Hypothalamus (tissue), 51 donors: ENCODE measurements at places on chromosomes 5 and 9.

GRCh38 chr9:137666513-137666822 is 47.7 kb downstream of the EHMT1 start:
- DNase-seq = no peak

- DNase-seq = no peak
Observed at GRCh38 chr9:81416476-81417298, 272.7 kb downstream of the TLE1 start.

DNA sequence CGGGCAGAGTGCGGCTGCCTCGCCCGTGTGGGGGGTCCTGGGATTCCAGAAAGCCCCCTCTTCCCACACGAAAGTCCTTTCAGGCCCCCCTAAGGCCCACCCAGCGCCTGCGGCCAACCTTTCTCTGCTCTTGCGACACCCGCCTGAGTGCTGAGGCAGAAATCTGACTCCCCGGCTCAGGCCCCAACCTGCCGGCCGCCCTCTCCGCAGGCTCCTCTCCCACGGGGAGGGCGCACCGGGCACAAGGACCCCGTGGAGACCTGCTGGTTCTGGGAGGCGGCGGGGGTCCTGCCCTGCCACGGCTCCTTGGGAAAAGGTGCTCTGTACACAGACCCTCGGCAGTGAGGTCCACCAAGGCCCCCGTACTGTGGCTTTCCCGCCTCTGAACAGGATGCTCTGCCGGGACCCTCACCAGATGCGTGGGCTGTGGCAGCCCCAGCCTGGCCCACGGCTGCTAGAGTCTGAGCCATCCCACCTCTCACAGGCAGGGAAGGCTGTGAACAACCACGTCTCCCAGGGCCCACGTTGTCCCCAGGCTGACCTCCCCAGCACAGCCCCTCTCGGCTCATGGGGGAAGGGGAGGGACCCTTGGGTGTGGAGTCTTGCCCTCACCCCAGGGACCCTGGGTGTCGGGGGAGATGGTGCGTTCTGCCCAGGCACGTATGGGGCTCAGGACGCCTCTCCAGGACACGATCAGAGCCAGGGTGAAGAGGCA is 41.5 kb upstream of the EGFL7 start:
- DNase-seq = no peak

GRCh38 chr5:110463106-110463505 is 263.4 kb downstream of the TMEM232 start:
- DNase-seq = no peak

- DNase-seq = peak; percentile 34
Observed at GRCh38 chr5:116360008-116360853, 214.4 kb downstream of the SEMA6A start.

GRCh38 chr5:118017536-118017935 is 970.8 kb downstream of the DTWD2 start:
- DNase-seq = no peak

DNA sequence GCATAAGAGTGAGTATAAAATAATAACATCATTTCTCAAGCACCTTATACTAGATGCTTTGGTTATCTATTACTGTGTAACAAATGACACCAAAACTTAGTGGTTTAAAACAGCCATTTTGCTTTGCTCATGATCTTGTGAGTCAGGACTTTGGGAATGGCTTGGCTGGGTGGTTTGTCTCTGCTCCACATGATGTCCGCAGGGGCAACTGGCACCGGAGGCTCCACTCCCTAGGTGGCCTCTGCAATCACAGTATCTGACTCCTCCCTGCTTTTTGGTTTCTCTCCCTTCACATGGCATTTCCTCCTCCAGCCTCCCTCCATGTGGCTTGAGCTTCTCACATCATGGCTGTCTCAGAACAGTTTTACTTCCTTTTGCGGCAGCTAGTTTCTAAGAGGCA is 259.5 kb downstream of the GAS1 start:
- no peak for DNase-seq

DNA sequence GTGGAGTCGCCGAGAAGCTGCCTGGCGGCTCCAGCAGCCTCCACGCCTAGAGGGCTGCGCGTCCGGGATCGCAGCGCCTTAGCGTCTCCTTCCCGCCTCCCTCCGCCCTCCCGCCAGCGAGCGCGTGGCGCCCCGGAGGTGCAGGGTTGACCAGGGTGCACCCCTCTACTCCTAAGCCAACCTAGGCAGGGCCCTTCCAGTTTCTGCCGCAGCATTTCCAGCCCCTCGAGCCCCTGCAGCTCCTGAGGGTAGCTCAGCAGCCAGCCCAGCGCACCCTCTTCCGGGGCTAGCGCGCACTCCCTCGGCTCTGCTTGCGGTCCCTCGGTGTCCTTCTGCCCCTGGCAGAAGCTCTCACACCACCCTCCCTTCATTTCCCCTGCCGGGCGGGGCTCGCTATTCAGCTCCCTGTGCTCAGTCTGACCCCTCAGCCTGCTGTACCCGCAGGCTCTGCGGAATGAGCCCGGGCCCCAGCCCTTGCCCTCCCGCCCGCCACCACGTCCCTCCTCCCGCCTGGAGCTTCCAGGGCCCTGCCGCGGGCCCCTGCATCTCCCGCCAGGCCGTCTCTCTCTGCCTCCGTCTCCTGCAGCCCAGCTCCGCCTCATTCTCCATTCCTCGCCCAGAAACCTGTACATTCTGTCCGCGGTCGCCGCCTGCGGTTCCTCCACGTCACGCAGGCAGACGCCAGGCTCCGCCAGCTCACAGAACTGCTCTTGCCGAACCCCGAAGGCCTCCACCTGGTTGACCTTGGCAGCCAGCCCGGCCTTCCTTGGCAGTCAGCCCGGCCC is 61.8 kb downstream of the SPATA31C2 start:
- DNase-seq = peak; percentile 30

DNA sequence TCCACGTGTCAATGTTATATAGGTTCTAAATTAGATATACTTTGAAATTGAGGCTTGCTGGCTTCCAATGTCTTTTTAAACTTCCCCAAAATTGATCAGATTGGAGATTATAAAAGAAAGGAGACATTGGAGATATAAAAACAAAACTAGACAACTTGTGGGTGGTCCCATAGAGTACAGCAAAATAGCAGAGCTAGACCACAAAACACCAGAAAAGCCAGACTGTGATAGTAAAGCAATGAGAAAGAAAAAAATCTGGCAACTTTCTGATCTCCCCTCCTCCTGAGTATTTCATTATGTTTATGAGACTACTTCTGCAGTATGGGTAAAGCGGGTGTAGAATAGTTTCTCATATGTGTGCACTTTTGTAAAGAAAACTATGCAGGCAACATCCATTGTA is 713.8 kb upstream of the MEF2C start:
- DNase-seq = no peak

GRCh38 chr9:118162716-118163115 is 458.5 kb downstream of the TLR4 start:
- DNase-seq = no peak

GRCh38 chr5:133428072-133428660 is 184.2 kb downstream of the FSTL4 start:
- DNase-seq = no peak

DNA sequence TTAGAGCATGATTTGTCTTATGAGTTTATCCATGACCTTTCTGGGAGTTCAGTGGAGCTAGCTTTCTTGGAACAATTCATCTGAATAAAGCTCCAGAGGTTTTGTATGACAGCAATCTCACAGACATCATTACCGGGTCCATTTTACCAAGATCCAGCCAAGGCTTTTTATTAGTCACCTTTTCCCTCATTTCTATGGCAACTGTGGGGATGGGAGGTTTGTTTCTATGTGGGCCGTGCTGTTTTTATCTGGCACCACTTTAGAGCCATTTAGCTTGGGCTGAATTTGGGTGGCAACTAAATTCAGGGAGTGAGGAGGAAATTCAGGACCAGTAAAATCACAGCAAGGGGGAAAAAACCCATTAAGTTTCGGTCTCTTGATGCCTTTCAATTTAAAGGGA is 245.7 kb downstream of the NSG2 start:
- no peak for DNase-seq

GRCh38 chr5:139635191-139635590 is 13.0 kb upstream of the CXXC5 start:
- DNase-seq = no peak

DNA sequence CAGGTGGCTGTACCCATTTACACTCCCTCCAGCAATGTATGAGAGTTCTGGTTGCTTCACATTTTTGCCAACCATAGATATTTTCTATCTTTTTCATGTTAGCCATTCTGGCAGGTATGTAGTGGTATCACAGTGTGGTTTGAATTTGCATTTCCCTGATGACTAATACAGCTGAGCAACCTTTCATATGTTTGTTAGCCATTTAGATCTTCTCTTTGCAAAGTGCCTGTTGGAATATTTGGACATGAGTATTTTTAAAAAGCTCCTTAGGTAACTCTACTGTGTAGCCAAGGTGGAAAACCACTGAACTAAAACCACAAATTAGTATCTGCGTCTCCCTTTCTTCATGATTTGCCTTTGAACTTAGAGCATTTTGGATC is 31.9 kb downstream of the IRF1 start:
- no peak for DNase-seq

DNA sequence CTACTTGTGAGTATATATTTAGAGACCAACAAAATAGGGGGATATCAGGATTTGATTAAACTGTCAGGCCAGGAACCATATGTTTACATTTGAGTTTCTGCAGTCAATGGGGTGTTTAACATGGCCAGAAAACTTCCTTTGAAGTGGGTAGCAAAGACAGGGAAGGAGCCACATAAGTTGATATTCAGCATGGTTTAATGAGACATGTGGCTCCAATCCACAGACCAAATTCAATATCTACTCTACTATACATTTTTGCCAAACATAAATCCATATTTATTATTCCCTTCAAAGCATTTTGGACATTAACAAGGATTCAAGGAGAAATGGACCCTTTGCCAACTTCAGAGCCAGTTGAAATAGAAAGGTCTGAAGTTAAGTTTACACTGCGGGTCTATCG is 99.8 kb downstream of the TAF11L14 start:
- DNase-seq = no peak

DNA sequence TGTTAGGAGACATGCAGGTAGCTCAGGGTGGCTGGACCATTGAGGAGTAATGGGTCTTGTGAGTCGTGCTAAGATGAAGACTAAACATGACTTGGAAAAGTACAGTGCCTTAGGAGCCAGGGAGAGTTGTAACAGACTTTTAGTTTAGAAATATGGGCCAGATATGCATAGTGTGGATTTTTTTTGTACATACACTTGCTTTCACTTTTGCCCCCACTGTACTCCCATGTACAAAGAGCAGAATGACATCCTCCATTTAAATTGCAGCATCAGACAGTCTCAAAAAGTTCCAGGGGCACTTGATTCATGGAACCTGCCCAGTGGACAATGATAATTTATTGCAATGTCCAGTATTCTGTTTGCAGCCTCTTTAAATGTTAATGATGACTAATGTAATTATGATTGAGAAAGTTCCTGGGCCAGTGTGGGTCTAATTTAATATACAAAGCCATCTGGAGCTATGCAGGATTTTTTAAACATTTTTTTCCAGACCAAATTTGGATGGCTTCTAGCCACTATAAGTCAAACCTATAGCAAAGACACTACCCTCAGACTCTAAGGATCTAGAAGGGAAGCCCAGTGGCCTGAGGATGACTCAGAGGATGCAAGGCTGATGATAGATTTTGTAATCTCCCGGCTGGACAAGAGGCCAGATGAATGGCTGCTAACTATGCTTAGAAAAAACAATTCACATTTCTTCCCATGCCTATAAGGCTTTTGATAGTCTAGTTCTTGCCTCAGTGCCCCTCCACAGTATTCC is 80.1 kb downstream of the TRPC7 start:
- no peak for DNase-seq

GRCh38 chr9:90680534-90680933 is 37.9 kb upstream of the DIRAS2 start:
- no peak for DNase-seq

GRCh38 chr9:104927216-104927911 is 591 bp downstream of the ABCA1 start:
- peak; percentile 36 for DNase-seq

GRCh38 chr9:126398403-126399058 is 71.9 kb downstream of the MVB12B start:
- DNase-seq = peak; percentile 73

- no peak for DNase-seq
Observed at GRCh38 chr9:16721972-16722371, 148.5 kb downstream of the BNC2 start.

GRCh38 chr5:16914108-16914435 is 22.0 kb downstream of the MYO10 start:
- no peak for DNase-seq

DNA sequence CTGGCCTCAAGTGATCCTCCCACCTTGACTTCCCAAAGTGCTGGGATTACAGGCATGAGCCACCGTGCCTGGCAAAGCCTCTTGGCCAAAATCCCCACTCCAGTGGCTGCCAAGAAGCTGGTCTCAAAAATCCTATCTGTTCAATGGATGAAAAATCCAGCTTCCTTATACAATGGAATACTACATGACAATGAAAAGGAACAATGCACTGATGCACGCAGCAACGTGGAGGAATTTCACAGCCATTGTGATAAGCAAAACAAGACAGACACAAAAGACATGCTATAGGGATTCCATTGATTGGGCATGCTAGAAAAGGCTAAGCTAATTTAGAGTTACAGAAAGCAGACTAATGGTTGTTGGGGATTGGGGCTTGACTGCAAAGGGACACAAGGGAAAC is 13.1 kb upstream of the SFXN1 start:
- DNase-seq = no peak

DNA sequence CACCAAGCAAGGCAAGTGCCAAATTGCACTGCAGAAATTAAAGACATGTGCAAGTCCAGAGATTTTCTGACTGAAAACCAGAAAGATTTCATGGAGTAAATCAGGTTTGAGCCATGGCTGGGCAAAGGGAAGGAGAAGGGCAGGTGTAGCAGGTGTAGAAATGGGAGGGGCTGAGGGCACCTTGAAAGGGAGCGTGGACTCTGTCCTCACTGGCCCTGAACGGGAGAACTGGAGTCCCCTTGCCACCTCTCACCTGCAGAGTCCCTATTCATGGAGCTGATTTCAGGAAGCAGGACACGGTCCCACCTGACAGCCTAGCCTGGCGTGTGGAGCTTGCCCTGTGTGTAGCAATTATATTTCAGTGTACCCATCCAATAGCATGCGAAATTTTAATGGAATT is 46.3 kb downstream of the UBE2QL1 start:
- no peak for DNase-seq

DNA sequence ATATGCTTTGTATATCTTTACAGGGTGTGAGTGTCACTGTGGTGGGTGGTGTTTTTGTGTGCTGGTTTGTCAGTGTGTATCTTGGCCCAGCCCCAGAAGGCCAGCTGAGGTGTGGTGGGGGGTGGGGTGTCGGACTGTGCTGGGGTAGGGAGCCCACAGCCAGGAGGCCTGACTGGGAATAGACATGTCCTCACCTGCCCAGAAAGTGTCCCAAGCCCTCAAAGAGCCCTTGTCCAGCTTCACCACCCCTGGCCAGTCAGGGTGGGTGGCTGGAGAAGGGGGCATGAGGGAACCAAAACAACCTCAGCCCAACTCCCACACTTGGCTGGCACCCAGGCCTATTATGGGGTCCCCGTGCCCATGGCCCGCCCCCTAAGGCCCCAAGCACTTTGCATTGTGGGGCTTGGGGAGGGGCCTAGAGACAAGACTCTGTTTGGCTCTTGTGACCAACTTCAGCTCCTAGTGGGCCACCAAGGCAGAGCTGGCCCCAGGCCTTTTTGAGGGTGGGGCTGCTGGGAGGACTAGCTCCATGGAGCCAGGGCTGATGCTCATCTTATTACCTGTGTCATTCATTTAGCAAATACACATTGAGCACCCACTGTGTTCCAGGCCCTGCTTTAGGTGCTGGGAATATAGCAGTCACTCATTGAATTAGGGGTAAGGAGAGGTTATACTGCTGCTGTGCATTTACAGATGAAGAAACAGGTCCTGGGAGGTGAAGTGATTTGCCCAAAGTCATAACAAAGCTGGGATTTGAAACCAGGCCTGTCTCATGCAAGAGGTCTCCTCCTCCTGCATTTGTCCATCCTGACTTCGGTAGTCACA is 56.2 kb upstream of the PSD2 start:
- no peak for DNase-seq
